ENCODE measurements at places on chromosomes 5 and 9. TPM values are rescaled to one million over a fixed set of nuclear protein-coding genes. Genes with fewer than 3 reads are reported as not detected.

The DMRT3 gene
- not detected for total RNA-seq

- no peak overlapping the region for H3K27ac ChIP-seq
- no peaks in the 10 kb centered on the region for H3K27me3 ChIP-seq
- DNase-seq: no peak
- no peak overlapping the region for H3K4me3 ChIP-seq
- H3K36me3 ChIP-seq: no peaks in the 10 kb centered on the region
Observed at GRCh38 chr9:91972076-91972626, 22.1 kb upstream of the ROR2 start.

The PCDHGB1 gene
- 3.6 TPM for total RNA-seq

GRCh38 chr9:135657416-135657815 is 5.7 kb upstream of the LCN9 start:
- DNase-seq: no peak
- no peaks in the 10 kb centered on the region for H3K4me1 ChIP-seq
- H3K36me3 ChIP-seq: no peaks in the 10 kb centered on the region

The LRRC26 gene
- total RNA-seq: not detected

GRCh38 chr5:125408448-125409233 is 662.2 kb upstream of the ZNF608 start:
- no peaks in the 10 kb centered on the region for H3K27me3 ChIP-seq
- H3K27ac ChIP-seq: peak overlapping the region; percentile 43
- DNase-seq: peak; percentile 59
- no peak overlapping the region for H3K4me3 ChIP-seq
- H3K36me3 ChIP-seq: no peaks in the 10 kb centered on the region

The TGFBI gene
- 183 TPM for total RNA-seq

The TNFSF15 gene
- 4.3 TPM for total RNA-seq

GRCh38 chr9:113503613-113504211 is 40.2 kb downstream of the RGS3 start:
- peaks cover 2% of the 10 kb centered on the region for H3K36me3 ChIP-seq
- H3K4me1 ChIP-seq: peaks cover 16% of the 10 kb centered on the region
- H3K4me3 ChIP-seq: no peak overlapping the region
- DNase-seq: no peak

GRCh38 chr9:78035383-78035993 is 3.9 kb upstream of the GNAQ start:
- no peak overlapping the region for H3K27ac ChIP-seq
- no peaks in the 10 kb centered on the region for H3K4me1 ChIP-seq
- DNase-seq: peak; percentile 63
- no peak overlapping the region for H3K4me3 ChIP-seq

- no peaks in the 10 kb centered on the region for H3K27me3 ChIP-seq
- DNase-seq: no peak
- no peak overlapping the region for H3K4me3 ChIP-seq
- H3K36me3 ChIP-seq: peaks cover 13% of the 10 kb centered on the region
- no peaks in the 10 kb centered on the region for H3K4me1 ChIP-seq
Observed at GRCh38 chr5:154971501-154971900, 30.6 kb downstream of the MRPL22 start.

The ZCCHC9 gene
- total RNA-seq: 35.5 TPM

The CDH9 gene
- total RNA-seq: not detected

DNA sequence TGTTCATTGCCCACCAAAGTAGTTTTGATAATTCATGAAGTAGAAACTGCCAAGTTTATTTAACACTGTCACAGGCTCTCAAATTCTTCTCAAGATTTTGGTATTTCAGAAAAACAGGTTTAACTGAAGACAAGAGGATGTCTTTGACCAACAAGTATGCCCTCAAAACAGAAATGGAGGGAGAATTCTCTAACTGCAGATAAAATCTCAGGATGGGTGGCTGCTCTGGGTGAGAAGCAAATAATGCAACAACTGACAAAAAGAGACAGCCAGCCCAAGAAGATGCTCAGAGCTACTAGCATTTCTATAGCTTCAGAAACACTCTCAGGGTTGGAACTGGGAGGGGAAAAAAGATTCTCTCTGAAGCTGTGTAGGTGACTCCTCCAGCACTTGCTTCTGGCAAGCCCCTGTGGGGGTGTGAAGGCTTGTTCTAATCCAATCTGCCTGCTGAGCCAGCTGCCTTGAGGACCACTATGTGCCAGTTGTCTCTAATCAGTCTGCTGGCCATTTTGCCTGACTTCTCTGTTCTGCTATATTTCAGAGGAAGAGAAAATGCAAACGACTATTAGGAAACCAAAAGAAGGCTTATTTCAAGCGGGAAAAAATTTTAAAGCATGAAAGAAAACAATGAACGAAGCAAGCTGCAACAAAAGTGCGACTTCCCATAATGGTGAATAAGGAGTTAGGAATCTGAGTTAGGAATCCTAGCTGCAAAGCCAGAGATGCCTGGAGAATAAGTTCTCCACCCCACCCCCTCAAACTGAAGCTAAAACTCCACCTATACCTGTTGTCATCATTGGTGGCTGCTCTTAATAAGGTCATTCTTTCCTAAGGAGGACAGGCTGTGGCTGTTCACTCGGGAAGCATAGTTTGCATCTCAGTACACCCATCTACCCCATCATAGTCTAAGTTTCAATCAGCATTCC is 147.5 kb downstream of the GNAQ start:
- H3K4me1 ChIP-seq: no peaks in the 10 kb centered on the region
- H3K4me3 ChIP-seq: no peak overlapping the region
- DNase-seq: no peak
- no peaks in the 10 kb centered on the region for H3K36me3 ChIP-seq
- H3K27ac ChIP-seq: no peak overlapping the region
- H3K27me3 ChIP-seq: no peaks in the 10 kb centered on the region

Data from adrenal gland (tissue), 19 donors.